Right ventricle myocardium superior (tissue), 1 donor: ENCODE measurements at places on chromosomes 5 and 9. TPM values are rescaled to one million over a fixed set of nuclear protein-coding genes. Genes with fewer than 3 reads are reported as not detected.
A peak's percentile ranks its signal among the peaks of the same experiment; 100 is the strongest.

- peak; percentile 70 for DNase-seq
Observed at GRCh38 chr5:149423794-149424268, 44.7 kb upstream of the IL17B start.

The NDUFS6 gene
- total RNA-seq: 126 TPM

DNA sequence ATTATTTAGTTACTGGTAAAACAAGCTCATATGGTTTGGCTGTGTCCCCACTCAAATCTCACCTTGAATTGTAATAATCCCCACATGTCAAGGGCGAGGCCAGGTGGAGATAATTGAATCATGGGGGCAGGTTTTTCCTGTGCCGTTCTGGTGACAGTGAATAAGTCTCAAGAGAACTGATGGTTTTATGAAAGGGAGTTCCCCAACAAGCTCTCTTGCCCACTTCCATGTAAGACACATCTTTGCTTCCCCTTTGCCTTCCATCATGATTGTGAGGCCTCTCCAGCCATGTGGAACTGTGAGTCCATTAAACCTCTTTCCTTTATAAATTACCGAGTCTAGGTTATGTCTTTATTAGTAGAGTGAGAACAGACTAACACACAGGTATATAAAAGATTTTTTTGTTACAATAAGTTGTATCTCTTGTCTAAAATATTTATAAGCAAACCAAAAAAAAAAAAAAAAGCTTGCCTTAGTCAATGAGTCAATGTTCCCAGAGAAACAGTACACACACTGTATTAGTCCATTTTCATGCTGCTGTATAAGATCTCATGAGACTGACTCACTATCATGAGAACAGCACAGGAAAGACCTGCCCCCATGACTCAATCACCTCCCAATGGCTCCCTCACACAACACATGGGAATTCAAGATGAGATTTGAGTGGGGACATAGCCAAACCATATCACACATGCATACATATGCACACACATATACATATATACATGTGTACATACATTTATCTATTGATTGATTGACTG is 138.3 kb downstream of the BASP1 start:
- DNase-seq: no peak

The PCDHGC3 gene
- 17.1 TPM for total RNA-seq

- DNase-seq: no peak
Observed at GRCh38 chr5:68657055-68657961, 436.5 kb upstream of the SLC30A5 start.

The MLANA gene
- not detected for total RNA-seq

The PCDHGA1 gene
- total RNA-seq: 2.7 TPM

GRCh38 chr5:128667751-128668150 is 129.7 kb upstream of the FBN2 start:
- no peak for DNase-seq
